ENCODE measurements at places on chromosomes 13 and 19.

GRCh38 chr13:51553531-51553930 is 30.7 kb upstream of the WDFY2 start:
- DNase-seq = no peak

DNA sequence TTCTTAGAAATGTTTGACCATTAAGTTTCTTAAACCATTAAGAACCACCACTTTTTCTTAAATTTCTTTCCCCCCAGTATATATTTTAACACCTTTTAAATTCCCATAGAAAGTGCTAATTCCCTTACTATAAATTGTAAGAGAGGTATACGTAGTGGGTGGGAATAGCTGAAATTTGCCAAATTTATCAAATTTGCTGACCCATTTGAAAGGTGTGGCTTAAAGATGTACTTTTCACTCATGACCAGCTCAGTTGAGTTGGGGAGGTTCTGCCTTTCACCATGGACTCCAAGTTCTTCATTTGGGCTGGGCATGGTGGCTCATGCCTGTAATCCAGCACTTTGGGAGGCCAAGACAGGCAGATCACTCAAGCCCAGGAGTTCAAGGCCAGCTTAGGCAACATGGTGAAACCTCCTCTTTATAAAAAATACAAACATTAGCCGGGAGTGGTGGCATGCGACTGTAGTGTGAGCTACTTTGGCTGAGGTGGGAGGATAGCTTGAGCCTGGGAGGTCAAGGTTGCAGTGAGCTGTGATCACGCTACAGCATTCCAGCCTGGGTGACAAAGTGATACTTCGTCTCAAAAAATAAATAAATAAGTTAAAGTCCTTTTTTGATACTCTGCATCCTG is 133.2 kb downstream of the MRPL57 start:
- DNase-seq = no peak

DNA sequence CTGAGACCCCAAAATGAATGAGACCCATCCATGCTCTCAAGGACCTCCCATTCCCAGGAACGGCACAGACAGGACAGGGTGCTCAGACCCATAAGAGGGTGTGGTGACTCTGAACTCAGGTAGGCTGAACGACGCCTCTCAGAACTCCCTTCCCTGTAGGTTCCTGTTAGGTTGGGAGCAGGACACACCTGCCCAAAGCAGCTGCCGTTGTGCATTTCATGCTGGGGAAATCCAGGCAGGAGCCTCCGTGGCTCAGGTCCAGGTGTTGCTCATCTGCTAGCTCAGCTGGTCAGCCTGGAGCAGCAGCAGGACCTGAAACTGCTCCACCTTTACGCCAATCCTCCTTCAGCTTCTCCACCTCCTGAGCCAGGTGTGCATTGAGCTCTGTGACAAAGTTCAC is 19.1 kb upstream of the TEX101 start:
- DNase-seq = no peak

DNA sequence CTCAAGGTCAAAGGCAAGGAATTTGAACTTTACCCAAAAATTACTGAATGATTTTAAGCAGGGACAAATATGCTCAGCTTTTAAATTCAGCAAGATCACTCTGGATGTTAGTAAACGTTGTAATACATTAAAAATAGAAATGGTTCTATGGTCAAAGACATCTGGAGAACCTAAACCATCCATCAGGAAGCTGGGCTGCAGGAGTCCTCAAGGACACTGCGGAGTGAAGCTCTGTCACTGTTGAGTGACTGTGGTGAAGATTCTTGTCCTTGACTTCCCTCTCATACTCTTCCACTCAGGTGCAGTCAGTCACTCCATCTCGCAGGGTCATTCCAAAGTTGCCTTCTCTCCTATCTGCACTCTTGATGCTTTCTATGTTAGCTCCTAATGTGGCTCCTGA is 450.7 kb downstream of the FOXO1 start:
- no peak for DNase-seq

DNA sequence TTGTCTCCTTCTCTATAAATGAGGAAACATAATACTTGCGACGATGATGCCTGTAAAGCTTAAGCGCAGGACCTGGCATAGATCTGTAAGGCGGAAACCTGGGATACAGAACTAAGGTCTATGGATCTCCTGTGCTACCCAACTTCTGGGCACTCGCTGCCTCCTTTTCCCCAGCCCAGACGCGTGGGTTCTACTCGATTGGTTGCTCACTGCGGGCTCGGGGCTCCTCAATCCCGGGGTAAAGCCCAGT is 615 bp upstream of the PSMC4 start:
- DNase-seq = no peak

DNA sequence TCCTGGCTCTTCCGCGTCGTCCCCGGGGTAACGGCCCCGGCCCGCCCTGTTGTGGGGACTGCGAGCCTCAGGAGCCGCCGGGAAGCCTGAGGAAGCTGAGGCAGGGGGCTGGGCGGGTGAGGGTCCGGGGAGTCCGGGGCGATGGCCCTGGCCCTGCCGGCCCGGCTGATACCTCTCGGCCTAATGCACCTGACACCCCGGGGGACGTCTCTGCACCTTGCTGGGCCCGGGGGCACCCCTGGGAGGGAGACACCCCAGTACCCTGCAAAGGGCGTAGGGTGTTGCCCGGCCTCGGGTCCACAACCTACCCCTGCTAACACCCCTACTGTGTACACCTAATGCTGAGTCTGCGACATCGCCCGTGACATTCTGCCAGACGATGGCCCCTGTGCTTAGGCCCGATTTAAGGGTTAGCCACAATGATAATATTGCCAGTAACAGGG is 410 bp downstream of the PIN1 start:
- no peak for DNase-seq

- DNase-seq = no peak
Measured at GRCh38 chr13:41467425-41467945, 10.1 kb downstream of the RGCC start.

DNA sequence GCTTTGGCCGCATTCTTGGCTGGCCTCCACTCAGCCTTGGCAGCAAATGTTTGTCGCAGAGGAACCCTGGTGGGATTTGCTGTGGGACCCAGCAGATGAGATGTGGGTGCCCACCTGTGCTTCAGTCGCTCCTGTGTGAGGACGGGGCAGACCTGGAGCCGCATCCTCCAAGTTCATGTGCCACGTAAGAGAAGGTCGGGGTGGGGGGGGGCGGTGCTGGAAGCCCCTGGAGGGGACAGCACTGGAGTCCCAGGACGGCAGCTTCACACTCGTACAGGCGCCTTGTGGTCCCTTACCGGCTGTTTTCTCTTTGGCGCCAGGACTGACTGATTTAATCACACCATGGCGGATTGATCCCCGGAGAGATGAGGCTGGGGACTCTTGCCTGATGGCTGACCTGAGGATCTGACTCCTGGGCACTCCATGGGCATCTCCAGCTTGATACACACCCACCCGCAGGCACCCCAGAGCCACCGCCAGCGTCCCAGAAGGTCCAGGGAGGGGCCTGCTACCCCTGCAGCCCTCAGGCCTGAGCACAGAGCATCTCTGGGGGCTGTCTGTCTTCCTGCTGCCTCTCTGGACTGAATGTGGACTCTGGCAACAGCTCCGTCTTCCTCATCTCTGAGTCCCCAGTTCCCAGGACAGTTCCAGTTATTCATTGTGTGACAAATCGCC is 10.0 kb upstream of the GRTP1 start:
- DNase-seq = no peak

DNA sequence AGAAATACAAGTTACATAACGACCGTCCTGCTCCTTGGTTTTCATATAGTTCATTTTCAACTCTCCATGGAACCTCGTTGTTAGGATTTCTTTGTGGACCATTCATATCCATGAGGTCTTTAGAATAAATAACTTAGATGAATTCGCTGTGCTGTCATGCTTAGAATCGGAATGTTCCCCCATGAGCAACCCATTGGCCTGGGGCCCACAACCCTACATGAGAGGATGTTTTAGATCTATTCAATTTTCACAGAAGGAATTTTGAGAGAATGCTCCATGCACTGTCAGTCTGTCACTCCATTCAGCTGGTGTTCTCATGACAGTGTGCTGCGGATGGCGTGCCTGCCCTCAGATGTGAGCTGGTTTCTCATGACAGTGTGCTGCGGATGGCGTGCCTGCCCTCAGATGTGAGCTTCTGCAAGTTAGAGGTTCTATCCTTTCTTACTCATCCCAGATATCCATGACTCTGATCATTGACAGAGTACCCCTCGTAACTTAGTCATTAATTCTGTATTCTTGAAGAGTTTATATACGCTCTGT is 1193.1 kb downstream of the EFNB2 start:
- no peak for DNase-seq

DNA sequence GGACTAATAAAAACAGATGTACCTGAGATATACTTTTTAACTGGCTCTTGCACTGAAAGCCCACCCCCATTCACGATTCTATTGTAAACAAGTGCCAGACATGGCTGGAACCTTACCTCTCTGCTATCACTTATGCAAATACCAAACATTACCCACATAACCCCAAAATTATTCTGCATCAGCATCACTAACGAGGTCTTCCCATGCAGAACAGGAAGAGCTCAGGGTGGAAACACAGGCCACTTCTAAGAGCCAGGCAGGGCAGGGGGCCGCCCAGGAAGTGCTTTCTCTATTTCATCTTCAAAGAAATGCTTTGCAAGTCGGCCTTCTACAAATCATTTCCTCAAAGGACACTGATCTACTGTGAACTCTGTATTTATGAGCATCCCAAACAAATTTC is 7.3 kb downstream of the IRS2 start:
- peak; percentile 41 for DNase-seq

GRCh38 chr13:107961849-107962608 is 253.3 kb downstream of the LIG4 start:
- DNase-seq = no peak

- DNase-seq = no peak
Measured at GRCh38 chr19:36030264-36031148, 2.2 kb downstream of the CLIP3 start.

DNA sequence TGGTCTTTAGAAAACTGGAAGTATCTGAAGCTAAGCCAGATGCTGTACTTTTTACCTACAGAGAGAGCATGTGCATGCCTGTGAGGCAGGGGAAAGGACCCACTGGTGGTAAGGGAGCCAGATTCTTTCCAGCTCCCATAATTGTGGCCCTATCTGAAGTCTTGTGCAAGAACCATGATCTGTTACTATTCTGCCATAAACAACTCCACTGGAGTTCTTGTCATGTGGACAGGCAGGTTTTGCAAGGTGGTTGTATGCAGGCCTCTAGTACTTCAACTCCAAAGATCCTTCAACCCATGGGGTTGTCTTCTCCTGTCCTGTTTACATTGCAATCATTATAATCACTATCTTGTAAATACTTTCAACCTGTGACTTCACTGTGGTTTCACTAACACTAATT is 14.1 kb downstream of the PROSER1 start:
- no peak for DNase-seq

- no peak for DNase-seq
Measured at GRCh38 chr13:69565334-69565733, 542.3 kb upstream of the ATXN8OS start.

- DNase-seq = no peak
Measured at GRCh38 chr13:100443278-100443997, 145.2 kb downstream of the GGACT start.

DNA sequence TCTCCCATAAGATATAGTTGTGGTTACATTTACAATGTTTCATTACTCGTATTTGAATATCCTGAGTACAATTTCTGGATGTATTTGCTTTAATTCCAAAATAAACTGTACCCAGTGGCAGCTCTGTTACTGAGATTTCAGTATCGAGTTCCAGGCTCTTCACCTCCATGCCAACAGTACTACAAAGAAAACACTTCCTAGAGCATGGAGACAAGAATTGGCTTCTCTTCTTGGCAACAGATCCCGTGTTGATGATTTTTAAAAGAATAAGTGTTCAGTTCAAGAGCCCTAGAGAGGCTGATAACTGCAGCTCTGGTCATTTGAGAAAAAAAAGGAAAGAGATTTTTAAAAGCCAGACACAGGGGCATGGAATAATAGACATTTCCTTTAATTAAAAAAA is 302.8 kb downstream of the EFNB2 start:
- no peak for DNase-seq

DNA sequence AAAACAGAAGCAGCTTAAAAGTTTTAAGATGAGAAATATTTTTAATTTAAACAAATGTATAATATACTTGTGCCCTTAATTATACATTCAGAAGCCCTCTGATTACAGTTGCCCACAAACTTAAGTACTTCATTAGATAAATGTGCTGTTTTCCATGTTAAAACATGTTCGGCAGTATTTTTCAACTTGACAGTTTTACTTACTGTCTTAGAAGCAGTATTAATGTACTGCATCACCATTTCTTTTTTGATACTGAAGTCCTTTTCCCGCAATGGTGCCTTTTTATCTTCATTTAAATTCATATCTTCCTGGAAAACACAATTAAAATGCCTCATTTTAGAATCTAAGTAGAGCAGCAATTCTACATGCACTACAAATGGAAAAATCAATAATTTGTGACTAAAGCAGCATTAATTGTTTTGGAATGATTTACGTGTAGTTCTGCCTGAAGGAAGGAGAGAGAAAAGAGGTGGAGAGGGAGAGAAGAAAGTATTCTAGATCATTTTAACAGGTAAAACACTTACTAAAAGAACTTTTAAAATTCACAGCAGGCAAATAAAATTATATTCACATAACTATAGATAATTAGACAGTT is 70.2 kb downstream of the DIAPH3 start:
- no peak for DNase-seq
